ENCODE measurements at places on chromosomes 3 and 15.

DNA sequence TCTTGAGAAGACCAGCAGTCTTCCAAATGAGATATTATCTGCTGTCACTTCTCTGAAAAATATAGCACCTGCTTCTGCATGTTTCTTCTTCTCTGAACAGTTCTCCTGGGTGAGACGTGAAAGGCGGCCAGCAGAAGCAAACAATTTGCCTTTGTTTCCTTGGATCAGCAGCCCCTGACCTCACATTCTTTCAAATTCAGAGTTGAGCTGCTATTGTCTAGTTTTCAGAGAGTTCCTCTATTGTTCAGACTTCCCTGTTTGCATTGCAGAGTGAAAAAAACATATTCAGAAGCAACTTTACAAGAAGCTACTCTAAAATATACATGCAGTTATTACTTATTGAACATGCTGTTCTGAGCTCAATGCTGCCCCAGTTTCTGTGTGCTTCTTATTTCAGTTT lies 653.6 kb downstream of the NAALADL2 start:
- no peak for DNase-seq

DNA sequence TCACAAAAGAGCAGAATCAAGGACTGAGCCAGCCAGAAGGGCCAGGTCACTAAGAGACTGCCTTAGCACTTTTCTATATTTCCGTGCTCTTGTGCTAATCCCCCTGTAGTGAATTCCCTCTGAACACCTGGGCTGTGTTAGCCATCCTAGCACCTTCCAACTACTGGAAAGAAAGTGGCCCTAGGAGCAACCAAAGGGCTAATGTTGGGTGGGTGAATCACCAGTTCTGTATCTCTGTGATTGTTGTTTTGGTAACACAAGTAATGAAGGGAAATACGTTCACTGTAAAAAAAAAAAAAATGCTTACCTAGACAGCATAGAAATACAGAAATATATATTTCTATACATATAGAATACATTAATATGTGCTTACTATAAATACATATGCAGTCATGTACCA lies 43.9 kb downstream of the PXYLP1 start:
- DNase-seq = no peak

DNA sequence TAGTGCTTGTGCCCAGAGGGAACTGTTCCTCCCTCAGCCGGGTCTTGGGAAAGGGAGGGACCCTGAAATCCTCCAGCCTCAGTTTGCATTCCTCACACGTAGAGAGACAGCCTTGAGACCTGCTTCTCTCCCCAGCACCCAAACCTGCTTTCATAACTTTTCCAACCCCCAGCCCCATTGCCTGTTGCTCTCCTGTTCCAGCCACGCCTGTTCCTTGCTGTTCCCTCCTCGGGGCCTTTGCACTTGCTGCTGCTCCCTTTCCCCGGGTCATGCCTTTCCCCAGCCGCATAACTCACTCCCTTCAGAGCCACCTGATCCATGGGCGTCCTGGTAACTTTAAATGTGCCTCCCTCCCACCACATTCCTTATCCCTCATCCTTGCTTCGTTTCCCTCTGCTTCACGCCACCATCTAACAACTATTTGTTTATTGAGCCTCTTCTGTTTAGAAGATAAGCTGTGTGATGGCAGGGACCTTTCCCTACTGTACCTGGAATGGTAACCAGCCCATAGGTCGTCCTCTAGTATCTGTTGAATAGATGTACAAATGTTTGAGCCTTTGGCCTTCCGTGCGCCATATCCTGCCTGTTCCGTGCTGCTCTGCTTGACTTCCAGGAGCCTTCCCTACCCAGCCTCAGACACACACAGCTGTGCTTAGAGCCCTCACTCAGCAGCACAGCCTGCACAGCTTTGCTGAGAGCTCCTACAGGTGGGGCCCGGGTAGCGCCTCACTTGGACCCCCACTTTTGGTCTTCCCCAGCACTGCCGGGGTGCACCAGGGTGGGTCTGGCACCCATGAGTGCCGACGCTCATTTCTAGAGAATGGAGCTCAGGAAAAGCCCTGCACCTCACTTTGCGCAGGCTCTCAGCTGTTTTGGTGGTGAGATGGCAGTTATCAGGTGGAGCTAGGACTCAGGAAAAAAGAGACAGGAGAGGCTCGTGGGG lies 60.2 kb downstream of the SCN5A start:
- no peak for DNase-seq

- DNase-seq = no peak
These were observed 412.0 kb downstream of the CNTN4 start for GRCh38 chr3:2510591-2511145.

DNA sequence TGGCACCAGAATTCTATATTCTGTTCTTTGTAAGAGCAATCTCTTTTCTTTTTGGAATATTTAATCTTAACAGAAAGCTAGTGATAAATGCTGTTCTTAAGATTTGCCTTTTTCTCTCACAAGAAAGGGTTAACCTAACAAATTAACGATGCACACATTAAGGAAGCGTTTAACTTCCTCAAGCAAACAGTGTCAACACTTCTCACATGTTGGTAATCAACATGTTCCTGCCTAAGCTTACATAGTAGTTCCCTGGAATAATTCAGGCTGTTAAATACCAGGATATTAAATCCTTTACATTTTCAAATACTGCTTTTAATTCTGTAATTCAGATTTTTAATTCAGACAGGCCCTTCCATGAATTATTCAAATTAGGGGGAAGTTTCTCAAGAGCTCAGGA lies 67.4 kb upstream of the RPL35A start:
- DNase-seq = no peak

GRCh38 chr3:111072031-111072921 lies 660 bp downstream of the NECTIN3 start:
- peak; percentile 10 for DNase-seq

DNA sequence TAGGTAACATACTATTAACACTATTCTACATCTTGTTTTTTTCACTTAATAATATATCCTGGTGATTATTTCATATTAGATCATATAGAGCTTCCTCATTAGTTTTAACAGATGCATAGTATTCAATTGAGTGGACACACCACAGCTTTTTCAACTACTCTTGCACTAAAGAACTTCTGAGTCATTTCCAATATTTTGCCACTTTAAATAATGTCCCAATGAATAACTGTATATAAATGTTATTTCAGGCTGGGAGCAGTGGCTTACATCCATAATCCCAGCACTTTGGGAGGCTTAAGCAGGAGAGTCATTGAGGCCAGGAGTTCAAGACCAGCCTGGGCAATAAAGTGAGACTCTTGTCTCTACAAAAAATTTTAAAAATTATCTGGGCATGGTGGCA lies 26.9 kb downstream of the MAP1A start:
- no peak for DNase-seq

- no peak for DNase-seq
These were observed 50.3 kb downstream of the CHSY1 start for GRCh38 chr15:101201411-101202174.

GRCh38 chr3:126106336-126107202 lies 22.6 kb upstream of the SLC41A3 start:
- no peak for DNase-seq

- DNase-seq = no peak
These were observed 5.9 kb upstream of the RTF1 start for GRCh38 chr15:41411031-41411430.

- no peak for DNase-seq
These were observed 211.9 kb downstream of the SV2B start for GRCh38 chr15:91311986-91312385.

DNA sequence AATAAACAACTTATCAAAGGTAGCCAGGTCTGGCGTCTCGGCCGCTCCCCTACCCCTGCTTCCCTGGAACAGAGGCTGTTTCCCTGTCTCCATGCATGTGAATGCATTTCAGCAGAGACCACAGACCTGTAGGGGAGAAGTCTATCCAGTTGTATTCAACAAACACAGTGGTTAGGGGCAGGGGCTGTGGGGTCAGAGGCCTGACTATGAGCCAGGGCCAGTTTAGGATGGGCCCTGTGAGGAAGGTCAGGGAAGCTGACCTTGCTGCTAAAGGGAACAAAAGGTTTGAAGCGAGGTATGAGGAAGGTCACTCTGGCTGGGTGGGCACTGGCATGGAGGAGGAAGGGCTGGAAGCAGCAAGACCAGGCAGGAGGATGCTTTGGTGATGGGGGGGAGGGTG lies 184.6 kb downstream of the XXYLT1 start:
- no peak for DNase-seq

GRCh38 chr15:90895571-90896117 lies 7.5 kb upstream of the MAN2A2 start:
- no peak for DNase-seq

DNA sequence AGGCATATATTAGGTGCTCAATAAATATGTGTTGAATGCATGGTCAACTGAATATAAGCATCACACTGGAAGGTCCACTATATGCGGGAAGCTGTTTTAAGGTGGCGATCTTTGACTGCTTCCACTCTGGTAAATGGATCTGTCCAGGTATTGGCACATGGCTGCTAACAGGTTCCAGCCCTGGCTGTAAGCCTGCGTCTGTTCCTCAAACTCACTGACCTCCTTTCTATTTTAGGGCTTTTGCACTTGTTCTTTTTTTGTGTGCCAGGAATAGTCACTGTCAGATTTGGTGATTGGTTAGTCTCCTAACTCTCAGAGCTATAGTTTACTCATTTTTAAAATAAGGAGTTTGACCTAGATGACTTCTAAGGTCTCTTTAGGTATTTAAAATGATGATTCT lies 46.2 kb downstream of the ADAMTSL3 start:
- no peak for DNase-seq

DNA sequence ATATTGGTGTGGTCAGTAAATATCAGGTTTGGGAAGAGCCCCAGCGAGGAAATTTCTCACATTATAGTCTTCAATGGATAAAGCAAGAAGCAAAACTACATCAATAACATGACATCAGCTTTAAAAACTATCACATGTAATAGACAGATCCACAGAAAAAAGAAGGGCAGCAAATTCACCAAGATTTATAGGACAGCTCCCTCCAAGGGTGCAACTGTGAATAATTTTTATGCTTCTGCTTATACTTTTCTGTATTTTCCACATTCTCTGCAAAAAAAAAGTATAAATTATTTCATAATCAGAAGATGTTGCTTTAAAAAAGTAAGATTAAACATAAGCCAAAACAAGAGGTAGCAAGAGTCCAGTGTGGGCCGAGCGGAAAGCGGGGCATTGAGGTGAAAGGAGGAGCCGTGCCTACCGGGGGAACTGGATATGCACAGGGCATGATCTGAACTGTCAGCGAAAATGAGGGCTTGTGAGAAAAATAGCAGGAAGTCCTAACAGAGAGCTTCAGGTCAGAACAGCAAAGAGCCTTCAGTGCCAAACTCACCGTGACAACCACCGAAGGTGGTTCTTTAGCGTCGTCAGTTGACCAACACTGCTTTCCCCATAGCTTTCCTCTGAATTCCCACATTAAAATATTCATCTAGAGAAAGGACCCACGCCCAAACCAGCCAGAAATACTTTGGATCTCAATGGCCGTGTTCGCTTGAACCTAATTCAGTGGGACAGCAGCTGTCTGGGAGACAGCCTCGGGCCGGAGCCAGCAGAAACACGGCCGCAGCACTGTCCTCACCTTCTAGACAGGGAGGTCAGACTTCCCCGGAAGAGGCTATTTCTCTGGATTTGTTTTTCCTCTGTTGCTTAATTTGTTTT lies 59.8 kb downstream of the FAM174B start:
- no peak for DNase-seq

- no peak for DNase-seq
These were observed 36.0 kb downstream of the ITGB5 start for GRCh38 chr3:124851136-124851535.

DNA sequence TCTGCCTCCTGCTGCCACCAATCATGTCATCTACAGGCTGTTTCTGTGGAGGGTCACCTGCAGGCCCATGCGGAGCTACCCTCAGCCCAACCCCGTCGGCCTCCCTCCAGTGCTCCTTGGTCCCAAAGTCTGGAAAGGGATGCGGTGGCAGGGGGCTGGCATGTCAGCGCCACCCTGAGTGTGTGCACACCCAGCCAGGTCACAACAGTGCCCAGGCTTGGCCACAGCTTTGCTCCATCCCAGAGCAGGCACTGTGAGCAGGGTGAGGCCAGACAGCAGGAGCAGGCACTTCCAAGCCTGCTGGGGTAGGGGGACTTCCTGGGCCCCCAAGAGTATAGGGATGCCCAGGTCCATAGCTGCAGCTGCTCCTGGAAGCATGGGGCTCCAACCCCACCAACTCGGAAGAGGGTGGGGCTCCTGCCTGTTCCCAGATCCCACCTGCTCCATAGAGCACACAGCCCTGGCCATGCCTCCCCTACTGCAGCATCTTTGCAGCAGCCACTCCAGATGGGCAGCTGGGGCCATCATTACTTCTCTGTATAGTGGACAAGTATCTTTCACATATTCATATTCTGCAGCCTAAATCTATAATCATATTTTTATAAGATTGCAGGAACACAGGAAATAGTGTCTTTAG lies 109.3 kb downstream of the CBLB start:
- no peak for DNase-seq

GRCh38 chr15:35244227-35244626 lies 159.1 kb upstream of the NANOGP8 start:
- no peak for DNase-seq

GRCh38 chr15:66895794-66896453 lies 169.5 kb upstream of the SMAD3 start:
- no peak for DNase-seq

DNA sequence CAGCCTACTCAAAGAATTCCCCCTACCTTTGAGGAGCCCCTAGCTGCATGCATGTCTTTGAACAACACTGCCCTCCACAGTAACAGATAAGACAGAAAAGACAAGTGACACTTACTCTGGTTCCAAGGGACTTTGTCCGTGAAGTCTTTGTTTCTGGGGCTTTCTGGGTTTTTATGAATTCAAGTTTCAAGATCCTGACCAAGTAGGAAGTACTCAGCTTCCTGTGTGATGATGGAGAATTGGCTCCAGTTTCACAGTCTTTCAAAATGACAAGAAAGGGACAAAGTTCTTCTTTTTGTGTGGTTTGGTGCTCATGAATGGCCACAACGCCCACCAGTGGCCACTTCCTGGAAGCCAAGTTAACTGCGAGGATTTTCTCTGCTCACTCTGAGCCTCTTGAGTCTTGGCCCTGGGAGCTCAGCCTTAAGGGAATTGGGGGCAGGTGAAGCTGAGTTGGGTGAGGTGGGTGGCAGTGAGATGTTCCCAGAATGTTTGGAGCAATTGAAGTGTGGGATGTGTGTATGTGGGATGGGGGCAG lies at the start of gene CCR1:
CCR1 (minus strand) TSS at position 147 of the 538 bp plus-strand sequence. CDS start 4,000 bp downstream, outside the sequence.
- peak; percentile 15 for DNase-seq

DNA sequence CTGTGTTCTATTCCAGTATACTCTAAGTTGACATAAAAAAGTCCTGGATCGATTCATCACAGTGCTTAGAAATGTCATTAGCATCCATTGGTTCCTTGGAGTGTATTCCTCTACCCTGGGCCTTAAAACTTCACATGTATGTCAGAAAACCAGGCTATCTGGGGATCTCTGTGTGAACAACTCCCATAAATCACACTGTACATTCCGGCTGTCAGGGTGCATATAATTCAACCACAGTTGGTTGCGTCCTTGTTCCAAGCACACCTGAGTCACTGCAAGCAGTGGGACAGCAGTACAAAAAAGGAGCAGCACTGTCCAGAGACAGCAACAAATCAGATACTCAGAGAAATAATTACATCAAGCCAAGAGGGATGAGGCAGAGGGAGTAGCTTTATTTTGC lies 52.4 kb downstream of the PDZRN3 start:
- DNase-seq = no peak

GRCh38 chr3:135513106-135514059 lies 452.1 kb upstream of the PPP2R3A start:
- no peak for DNase-seq

- no peak for DNase-seq
These were observed 59.1 kb upstream of the TOP2B start for GRCh38 chr3:25723802-25724201.

Data from activated CD4-positive, alpha-beta T cell treated with anti-CD3 and anti-CD28 coated beads for 24 hours (primary cell).